Stimulated activated CD8-positive, alpha-beta memory T cell treated with anti-CD3 and anti-CD28 coated beads, Interleukin-4, amount 100 ng/mL, for 1 hour (primary cell): ENCODE measurements at places on chromosomes 3 and 15.
A peak's percentile ranks its signal among the peaks of the same experiment; 100 is the strongest.

GRCh38 chr3:171058058-171058457, 31.5 kb upstream of the SLC2A2 start:
- DNase-seq: no peak

GRCh38 chr3:195183071-195183776, 87.7 kb downstream of the XXYLT1 start:
- no peak for DNase-seq

DNA sequence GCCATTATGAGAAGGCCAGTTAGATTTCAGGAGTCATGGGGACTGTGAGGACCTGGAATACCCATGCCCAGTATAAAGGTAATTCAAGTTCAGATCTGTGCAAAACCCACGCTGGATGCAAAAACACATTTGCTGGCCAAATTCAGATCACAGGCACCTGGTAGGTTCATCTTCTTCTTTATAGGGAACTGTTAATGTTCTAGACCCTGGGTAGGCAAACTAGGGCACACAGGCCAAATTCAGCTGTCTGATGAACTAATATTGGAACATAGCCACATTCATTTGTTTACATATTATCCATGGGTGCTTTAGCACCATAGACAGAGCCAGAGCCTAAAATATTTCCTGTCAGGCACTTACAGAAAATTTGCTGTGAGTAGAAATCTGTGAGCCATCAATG, 241.4 kb downstream of the PTPRG start:
- DNase-seq: no peak

- DNase-seq: no peak
These were observed 1.8 kb upstream of the PCBP4 start for GRCh38 chr3:51968883-51969678.

DNA sequence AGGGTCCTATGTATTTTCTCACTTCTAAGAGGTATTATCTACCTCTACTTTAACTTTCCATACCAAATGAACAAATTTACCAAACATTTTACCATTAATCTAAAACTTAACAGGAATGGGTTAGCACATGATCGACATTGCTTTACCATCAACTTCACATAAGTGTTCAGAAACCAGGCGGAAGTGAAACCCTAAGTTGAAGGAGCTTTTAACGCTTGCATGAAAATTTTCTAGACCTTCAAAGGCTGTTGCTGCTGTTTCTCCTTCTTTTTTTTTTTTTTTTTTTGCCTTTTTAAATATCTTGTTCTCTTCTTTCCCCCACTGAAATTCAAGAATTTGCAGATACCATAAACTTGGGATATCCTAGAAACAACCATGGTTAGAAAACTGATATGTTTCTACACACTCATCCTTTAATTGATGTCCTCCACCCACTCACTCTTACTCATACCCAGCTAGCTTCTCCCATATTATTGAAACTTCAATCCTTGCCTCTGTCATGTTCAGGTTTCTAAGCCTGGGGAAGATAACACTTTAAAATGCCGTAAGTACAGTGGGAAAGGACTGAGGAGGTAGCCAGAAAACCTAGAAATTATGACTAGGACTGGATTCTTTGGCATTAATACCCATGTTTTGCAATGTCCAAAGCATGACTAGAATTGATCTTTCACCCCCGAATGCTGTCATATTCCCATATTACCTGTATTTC, 24.7 kb downstream of the MYO5A start:
- no peak for DNase-seq

GRCh38 chr3:186806089-186807055, at the start of gene RFC4:
RFC4 (minus strand) TSS chr3:186806482; CDS start chr3:186804713, 1,769 bp downstream.
- peak; percentile 70 for DNase-seq

GRCh38 chr15:98684436-98684835, 36.1 kb downstream of the IGF1R start:
- DNase-seq: no peak

DNA sequence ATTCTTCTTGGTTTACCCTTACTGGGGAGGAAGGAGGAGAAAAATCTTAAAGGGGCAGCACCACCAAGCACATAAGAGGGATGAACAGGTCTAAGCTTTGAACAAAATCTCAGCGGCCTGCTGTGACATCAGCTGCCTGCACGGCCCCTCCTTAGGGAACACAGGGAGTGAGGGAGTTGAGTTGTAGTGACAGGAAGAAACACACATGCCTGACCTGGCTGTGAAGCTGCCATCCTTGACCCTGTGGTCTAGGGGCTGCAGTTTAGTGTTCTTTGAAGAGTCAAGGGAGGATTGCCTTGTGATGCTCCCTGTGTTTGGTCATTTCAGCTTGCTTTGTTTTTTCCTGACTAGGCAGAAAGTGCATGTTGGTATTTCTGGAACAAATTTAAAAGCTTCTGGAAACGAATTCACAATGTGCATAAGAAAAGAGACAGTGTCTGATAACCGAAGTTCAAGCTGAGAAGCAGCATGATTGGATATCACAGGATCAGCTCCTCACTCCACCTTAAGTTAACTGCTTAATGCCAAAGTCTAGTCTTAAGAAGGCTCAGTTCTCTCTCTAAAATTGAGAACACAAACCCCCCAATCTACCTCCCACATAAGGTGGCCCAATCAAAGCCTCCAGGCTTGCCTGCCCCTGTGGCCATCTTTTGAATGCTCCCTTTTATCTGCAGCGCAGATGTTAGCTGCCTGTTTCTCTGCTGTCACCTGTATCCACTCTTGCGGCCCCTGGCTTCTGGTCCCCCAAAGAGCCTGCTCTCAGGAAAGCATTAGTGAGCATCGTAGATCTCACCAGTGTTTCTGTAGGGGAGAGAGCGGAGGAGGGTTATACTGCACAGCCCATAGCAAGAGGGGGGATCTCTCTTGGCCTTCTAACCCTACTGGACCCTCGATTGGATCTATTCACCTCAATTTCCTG, 82.2 kb downstream of the SCN11A start:
- DNase-seq: no peak

DNA sequence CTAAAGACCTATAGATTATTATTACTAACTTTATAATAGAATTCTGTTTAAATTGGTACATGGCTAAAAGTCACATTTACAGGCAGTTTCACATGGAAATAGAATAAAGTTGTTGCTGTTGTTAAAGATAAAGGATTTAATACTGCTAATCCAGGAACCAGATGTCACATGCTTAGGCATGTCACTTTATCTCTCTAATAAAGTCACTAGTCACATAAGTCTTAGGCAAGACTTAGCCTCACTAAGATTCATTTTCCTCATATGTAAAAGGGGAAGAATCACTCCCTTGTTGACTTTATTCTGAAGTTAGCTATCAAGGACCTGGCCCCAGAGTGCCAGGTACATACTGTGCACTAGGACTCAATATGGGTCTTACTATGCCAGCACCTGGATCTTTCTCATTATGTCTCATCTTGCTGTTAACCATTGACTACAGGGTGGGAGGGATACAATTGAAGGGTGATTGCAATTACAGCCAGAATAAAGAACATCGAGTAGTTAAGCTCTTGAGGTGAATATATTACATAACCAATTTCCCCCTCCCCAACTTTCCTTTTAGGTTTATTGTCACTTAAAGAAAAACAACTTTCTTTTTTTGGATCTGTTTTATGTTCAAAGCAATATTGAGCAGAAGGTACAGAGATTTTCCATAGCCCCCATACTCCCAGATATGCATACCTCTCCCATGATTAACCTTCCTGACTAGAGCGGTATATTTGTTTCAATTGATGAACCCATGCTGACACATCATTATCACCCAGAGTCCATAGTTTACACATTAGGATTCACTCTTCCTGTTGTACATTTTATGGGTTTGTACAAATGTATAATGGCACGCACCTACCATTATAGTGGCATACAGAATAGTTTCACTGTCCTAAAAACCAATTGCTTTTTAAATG, 36.6 kb downstream of the LNP1 start:
- DNase-seq: no peak

- no peak for DNase-seq
These were observed 187.9 kb downstream of the OPA1 start for GRCh38 chr3:193780810-193781478.

- DNase-seq: no peak
These were observed 7.9 kb upstream of the BNC1 start for GRCh38 chr15:83292317-83292716.

- peak; percentile 47 for DNase-seq
These were observed 32.2 kb upstream of the FMN1 start for GRCh38 chr15:33226559-33227181.

GRCh38 chr3:46469680-46470357, 5.1 kb upstream of the LTF start:
- no peak for DNase-seq

DNA sequence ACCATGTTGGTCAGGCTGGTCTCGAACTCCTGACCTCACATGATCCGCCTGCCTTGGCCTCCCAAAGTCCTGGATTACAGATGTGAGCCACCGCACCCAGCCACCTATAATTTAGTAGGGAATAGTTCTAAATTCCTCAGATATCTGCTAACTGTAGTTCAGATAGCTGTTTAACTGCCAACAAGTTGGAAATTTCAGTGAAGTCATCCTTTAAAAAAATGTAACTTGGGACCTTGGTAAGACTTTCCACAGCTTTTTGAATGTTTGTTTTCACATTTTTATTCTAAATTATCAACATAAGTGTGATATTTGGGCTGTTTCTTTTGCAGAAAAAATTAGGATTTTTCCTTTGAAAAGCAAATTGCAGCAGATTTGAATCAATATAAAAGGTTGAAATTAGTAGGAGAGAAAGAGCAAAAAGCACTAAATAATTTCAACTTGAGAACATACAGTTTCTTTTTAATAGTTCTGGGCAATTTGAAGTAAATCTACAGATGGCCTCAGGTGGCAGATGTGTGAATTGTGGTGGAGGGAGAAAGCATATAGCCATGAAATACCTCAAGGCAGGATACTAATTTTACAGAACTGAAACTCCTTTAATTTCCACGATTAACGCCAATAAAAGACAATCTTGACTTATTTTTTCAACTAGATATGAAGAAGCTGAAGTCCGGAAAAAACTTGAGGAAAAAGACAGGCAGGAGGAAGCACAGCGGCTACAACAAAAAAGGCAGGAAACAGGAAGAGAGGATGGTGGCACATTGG, 34.3 kb downstream of the USP8 start:
- no peak for DNase-seq

- no peak for DNase-seq
These were observed 2.4 kb downstream of the EIF4G1 start for GRCh38 chr3:184316792-184317191.

DNA sequence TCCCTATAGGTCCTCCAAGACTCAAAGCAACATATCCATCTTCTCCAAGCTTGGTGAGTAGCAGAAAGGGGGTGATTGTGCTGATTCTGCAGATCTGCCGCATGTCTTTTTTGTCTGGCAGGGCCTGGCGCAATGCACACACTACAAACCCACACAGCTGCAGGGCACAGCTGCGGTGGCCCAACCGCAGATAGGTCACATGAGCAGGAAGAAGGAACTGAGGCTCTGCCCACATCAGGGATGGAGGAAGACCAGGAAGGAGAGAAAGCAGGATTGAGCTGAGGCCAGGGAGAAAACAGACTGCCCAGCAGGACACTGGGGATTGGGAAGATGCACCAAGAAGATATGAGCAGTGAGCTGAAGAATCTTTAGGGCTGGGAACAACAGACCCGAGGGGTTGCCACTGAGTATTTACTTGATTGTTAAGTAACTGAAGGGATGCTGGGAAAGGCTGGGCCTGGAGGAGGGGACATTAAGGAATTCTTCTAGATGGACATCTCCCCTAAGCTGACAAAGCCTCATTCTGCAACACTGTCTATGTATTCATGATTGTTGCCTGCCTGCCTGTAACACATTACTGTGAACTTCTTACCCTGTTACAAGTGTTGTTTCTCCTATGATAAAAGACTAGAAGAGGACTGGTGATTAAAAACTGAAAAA, 126.7 kb downstream of the MYLK start:
- DNase-seq: no peak

- no peak for DNase-seq
These were observed 32.8 kb upstream of the ST3GAL6 start for GRCh38 chr3:98730338-98730737.

GRCh38 chr3:163605915-163606314, 1472.4 kb downstream of the SI start:
- DNase-seq: no peak

- DNase-seq: no peak
These were observed 45.7 kb downstream of the KPNA1 start for GRCh38 chr3:122468896-122469533.

- no peak for DNase-seq
These were observed 30.1 kb upstream of the RPL32 start for GRCh38 chr3:12871404-12871983.

DNA sequence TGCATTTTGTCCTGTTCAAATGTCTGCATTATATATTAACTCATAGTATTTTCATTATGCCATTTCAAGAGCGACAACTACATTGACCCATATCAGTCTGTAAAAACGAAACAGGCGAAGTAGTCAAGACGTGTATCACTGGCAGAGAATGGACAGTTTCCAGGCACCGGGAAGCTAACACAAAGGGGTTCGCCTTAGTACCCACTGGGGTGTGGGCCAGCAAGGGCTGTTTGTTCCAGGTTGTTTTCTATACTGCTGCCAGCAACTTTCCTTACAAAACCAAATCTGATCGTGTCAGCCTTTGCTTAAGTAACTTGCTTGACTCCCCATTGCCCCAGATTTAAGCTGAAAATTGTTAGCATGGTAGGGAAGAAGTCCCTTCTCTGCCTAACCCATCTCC, 87.1 kb downstream of the CGNL1 start:
- DNase-seq: no peak

DNA sequence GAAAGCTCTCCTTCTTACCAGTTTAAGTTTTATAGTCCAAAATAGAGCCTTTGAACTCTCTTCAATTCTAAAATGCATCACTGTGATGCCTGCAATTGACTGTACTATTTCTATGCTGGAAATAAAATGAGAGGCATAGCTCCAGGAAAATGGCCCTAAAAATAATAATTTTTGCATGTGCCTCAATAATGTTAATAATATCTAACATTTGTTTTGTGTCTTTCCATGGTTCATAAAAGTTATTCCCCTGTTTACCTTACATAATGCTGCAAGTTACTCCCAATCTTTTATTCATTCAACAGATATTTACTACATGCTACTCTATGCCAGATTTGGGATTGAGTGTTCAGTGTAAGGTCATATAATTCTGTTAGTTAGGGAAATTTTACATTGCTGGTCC, 574.0 kb downstream of the RBMS3 start:
- DNase-seq: no peak

DNA sequence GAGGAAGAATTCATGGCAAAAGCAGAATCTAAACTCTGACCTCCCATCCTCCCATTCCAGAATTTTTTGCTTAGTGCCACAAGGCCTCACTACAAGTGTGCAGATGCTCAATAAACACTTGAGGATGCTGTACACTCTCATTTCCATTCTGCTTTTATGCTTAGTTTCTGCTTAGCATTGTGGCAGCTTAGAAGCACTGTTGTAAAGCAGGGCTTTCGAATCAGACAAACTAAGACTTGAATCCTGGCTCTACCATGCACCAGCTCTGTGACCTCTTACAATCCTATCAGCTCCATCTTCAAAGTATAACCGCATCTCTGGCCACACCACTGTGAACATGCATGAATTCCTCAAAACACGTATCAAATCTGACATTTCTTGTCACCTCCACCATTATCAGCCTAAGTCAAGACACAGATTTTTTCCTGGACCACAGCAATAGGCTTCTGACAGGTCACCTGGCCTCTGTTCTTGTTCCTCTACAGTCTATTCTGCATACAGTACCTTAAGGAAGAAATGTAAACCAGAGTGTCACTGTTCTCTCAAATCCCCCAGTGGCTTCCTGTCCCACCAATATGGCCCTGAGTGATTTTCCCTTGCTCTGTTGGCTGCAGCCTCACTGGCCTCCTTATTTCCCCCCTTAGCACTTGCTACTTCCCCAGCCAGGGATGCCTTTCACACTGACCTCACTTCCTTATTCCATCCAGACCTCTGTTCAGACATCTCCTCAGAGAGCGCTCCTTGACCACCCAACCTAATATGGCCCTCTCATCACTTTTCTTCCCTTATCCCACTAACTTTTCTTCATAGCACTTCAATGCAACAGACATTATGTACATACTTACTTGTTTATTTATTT, 8.1 kb upstream of the PHC3 start:
- no peak for DNase-seq
